Left cardiac atrium (tissue), 4 donors: ENCODE measurements at places on chromosomes 2 and 18.

GRCh38 chr2:120878970-120879369, 143.3 kb downstream of the GLI2 start:
- DNase-seq = no peak

DNA sequence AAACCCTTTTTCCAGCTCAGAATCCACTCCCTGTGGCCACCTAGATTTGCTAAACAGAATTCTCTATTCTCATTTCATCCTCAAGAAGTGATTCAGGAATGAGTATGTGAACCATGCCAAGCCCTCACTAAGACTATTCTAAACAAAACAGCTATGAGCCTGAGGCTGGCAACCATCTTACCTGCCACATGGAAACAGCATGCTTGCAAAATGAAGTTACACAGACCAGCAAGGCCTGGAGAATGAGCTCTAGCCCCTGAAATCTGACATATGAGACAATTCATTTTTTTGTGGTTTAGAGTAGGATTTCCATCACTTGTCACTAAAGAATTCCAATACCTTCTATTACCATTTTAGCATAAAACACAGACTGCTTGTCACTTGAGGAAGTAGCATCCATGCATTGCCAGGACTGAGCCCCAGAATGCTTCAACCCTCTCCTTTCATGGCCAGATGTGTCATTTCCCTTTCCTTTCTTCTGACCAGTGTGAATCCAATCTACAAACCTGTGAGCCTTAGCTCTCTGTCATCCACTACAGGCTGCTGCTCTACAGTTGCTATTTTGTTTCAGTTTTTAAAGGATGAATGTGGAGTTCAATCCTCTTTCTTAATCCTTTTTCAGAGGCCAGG, 744.3 kb upstream of the ACVR2A start:
- DNase-seq = no peak

GRCh38 chr2:201411421-201411820, 39.8 kb downstream of the TRAK2 start:
- DNase-seq = no peak

DNA sequence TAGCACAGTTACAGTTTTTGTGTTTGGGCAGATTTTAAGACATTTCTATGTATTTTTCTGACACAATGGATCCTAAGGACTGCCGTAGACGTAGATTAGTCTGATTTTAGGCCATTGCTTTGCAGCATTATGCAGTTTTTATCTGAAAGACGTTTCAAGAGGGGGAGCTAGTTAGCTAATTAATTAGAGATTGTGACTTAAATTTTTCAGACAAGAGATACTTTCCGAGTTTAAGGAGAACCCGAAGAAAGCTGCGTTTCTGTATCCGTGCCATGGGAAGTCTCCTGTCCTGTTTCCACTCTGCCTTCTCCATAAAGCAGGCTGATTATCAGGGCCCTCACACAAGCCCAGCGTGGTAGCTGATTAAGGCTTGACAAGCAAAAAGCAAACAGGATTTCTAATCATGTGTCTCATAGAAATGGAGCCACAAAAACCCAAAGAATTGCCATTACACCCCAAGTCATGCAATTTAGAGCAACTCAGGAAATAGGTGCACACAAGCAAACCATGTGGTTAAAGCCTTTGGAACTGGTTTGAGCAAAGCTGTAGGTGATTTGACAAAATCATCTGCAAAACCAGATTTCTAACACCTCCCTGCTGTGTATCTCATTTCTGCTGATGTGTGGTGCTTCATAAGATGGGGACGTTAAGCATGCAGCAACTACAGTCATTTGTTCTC, 808.1 kb downstream of the RNF144A start:
- DNase-seq = no peak

- peak; percentile 86 for DNase-seq
Measured at GRCh38 chr2:25342372-25343186, 854 bp upstream of the DNMT3A start.

GRCh38 chr2:75002007-75002406, 43.6 kb downstream of the POLE4 start:
- DNase-seq = no peak

DNA sequence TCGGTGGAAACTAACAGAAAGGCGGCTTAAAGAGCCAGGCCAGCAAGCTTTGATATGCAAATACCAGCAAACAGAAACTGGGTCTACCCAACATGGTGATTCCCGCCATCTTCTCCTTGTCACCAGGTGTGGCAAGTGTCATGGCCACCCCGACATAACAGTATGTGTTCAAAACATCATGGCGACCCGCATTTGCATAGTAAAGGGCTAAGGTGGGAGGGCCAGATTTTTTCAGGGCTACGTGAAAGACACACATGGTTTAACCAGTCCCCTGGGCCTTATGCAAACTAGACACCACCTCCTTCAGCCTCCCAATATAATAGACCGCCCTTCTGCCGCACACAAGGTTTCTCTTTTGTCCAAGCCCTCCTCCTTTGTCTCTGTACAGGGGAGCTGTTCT, 260.4 kb downstream of the METTL4 start:
- no peak for DNase-seq

DNA sequence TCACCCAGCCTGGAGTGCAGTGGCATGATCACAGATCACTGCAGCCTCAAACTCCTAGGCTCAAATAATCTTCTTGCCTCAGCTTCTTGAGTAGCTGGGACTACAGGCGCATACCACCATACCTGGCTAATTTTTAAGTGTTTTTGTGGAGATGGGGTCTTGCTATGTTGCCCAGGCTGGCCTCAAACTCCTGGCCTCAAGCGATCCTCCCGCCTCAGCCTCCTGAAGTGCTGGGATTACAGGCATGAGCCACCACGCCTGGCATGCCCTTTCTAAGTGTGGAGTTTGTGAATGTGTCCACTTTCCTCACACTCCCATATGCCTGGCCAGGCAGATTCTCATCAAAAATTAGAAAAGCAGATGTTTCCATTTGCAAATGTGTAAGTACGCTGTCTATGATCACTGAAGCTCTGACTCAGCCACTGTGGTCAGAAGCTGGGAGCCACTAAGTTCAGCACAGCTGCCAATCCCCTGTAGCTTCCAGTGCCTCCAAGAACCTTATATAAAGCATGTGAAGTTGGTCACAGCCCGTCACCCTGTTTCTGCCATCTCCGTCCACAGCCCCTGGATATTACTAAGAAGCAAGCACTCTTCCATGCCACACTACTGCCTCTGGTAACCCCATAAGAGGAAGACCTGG, 155.4 kb downstream of the FAM210A start:
- DNase-seq = no peak

DNA sequence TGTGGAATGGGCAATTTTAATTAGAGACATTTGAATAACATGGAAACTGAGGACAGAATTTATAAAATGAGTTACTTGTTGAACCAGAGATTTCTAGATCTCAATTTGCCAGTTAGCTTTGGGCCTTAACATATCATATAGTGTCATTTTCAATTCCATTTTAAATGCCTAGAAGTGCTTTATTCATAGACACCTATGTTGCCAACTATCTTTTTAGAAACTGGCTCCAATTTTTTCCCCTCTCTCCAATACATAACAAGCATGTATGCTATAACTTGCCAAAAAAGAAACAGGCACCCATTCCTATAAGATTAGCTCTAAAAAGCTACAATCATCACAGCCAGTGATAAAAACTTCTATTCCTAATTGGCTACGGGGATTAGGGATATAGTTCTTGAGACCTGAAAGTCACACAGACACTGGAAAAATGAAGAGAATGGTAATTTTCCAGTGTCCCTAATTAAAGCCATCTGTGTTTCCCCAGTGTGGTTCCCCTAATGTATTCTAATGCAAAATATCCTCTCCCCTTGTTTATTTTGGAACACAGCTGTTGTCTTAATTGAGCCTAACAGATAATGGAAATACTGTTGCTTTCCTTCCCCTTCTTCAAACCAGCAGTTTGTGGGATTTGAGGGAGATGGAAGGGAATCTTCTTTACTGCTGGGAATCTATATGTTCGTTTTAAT, 205.5 kb upstream of the FSHR start:
- DNase-seq = no peak

- no peak for DNase-seq
Measured at GRCh38 chr2:196337208-196337953, 166.0 kb upstream of the STK17B start.

GRCh38 chr2:122341007-122341406, 585.6 kb downstream of the TSN start:
- DNase-seq = no peak

DNA sequence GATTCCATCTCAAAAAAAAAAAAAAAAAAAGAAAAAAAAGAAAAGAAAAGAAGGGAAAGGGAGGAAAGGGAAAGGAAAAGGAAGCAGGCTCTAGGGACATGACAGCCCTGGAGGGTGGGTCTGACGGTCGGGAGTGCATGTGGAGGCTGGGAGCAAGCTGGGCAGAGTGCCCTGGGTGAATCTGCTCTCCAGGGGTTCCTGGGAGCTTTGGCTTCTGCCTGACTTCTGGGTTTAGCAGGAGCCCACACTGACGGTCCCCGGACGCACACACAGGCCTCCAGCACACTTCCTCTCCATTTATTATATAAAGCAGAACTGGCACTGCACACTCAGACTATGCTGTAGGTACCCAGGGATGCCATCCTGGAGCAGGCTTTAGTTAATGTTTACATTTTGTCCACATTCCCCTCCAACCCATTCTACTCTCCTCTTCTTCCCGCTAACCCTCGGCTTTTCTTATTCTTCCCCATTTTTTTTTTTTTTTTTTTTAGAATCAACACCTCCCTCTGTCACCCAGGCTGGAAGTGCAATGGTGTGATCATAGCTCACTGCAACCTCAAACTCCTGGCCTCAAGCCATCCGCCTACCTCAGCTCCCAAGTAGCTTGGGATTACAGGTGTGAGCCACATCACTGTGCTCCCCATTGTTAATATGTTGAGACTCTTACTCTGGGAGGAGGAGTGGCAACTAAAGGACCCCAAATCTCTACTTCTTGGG, 151.1 kb upstream of the SLC1A4 start:
- DNase-seq = peak; percentile 33

DNA sequence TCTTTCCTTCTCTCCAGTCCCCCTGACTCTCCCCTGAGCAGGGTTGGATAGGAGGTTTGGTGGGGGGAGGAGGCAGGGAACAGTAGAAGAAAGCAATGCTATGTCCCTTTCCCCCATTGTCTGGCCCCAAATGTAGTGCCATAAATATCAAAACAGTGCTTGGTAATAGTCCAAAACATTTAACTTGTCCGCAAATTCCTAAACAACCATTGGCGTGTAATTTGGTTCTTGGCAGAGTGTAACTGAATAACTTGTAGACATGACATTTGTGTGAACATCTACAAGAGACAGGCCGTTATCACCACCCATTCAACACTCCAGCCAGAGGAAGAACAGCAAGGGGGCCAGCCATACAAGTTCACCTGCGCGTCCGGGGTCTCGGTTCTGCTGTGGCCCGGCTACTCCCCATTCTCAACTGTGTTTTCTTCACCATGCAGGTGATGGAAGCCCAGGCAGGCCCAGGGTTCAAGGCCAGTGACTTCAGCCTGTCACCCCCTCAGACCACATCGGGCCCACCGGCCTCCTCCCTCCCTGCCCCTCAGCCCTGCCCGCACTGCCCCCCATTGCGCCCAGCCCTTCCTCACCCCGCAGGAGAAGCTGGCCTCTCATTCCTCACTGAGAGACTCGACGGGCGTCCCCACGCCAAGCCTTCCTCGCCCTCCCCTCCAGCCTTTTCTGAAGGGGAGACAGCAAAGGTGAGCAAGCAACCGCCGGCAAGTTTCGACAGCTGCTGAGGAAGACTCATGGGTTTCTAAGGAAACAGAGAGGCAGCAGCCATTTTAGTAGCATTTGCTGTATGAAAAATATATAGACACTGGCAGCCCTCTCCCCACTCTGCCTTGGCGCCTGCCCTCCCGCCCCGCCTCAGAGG, 699 bp upstream of the RAPGEF4 start:
- DNase-seq = no peak

DNA sequence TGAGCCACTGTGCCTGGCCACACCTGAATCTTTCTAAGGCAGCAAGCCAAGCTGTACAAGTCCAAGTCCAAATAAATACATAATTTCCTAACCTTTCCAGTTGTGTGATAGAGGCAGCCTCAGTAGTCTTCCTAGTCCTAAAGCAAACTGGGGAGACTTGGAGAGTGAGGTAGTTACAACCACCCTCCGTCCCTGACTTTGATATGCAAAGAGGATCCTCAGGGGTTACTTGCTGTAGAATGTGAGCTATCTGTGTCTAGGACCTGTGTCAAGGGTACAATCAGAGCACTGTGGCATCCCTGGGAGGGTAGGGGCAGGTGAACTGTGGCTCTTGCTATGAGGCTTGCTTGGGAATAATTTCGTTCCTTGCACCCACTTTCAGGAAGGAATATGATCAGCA, 28.3 kb upstream of the KCNG3 start:
- no peak for DNase-seq

DNA sequence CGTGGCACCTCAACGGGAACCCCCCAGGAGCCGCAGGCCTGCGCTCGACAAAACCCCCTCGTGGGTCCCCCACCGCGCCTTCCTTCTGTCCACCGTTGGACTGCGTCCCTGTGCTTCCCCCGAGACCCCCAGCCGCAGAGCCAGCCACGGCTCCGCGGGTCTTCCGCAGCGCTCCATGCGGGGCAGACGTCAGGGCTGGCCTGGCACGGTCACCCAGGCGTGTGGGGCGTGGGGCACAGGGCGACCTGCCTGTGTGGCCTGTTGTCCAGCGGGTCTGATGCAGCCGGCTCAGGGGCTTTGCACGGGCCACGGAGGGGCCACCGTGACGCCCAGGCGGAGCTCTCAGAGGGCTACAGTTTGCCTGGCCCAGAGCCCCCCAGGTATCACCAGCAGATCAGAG, 11.0 kb downstream of the NFATC1 start:
- peak; percentile 20 for DNase-seq

DNA sequence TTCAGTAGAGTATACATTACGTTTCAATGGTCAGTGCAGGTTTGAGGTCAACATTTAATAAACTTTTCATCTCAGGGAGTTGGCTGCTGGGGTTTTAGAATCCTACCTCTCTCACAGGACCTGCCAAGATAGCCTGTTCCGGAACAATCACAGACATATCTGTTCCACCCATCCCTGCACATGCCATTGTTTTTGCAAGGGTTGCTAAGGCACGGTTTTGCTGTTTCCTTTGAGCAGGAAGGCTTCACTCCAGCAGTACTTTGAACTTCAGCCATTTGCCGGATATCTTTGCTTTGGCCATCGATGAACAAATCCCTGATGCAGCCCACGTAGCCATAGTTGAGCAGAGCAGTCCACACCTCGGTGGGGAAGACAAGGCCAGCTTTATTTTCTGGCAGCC, 493.8 kb downstream of the NRXN1 start:
- DNase-seq = no peak

- no peak for DNase-seq
Measured at GRCh38 chr18:77308216-77308615, 58.6 kb downstream of the GALR1 start.

DNA sequence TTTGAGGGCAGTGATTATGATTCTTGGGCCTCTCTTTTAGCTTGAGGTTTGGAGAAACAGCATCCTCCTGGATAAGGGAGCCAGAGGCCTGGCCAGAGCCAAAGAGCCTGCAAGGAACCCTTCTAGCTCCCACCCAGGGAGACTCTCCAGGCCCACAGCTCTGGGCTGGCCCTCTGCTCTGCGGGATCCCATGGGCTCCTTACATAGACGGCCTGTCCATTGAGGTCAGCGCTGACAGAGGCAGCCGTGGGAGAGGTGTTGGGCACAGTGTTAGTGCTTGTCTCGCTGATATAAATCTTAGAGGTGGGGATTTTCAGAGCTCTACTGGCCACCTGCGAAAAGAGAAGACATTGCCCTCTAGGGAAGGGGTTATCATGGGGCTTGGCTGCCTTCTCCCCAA, 67.2 kb downstream of the XDH start:
- DNase-seq = no peak

- no peak for DNase-seq
Measured at GRCh38 chr2:9594366-9595054, 36.3 kb downstream of the YWHAQ start.
